ENCODE measurements at places on chromosomes 1 and 21. TPM values are rescaled to one million over a fixed set of nuclear protein-coding genes. Genes with fewer than 3 reads are reported as not detected.

Gene PKP1
- 0.18 TPM for total RNA-seq

Gene KMO
- total RNA-seq: not detected

- peaks cover 11% of the 10 kb centered on the region for H3K4me1 ChIP-seq
- no peaks in the 10 kb centered on the region for H3K27me3 ChIP-seq
- no peak overlapping the region for H3K27ac ChIP-seq
Measured at GRCh38 chr1:243469497-243469896, 213.7 kb downstream of the SDCCAG8 start.

Gene ARHGAP30
- total RNA-seq: not detected

DNA sequence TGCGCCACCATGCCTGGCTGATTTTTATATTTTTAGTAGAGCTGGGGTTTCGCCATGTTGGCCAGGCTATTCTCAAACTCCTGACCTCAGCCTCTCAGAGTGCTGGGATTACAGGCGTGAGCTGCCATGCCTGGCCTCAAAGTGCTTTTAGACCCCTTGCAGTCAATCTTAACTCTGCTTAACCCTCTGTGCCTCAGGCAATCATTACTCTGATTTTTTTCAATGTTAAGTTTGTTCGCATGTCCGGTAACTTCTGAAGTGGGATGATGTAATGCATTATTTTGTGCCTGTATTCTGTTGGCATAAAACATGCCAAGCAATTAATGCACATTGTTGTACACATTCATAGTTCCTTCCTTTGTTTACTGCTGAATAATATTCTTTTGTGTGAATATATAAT is 18.6 kb downstream of the SMG7 start:
- H3K27me3 ChIP-seq: no peaks in the 10 kb centered on the region
- no peak overlapping the region for H3K27ac ChIP-seq
- no peak overlapping the region for H3K4me3 ChIP-seq
- no peaks in the 10 kb centered on the region for H3K36me3 ChIP-seq
- H3K4me1 ChIP-seq: peaks cover 4% of the 10 kb centered on the region

Gene STIL
- total RNA-seq: 17.2 TPM

All from IMR-90 (cell line).